ENCODE measurements at places on chromosomes 1 and 21.

DNA sequence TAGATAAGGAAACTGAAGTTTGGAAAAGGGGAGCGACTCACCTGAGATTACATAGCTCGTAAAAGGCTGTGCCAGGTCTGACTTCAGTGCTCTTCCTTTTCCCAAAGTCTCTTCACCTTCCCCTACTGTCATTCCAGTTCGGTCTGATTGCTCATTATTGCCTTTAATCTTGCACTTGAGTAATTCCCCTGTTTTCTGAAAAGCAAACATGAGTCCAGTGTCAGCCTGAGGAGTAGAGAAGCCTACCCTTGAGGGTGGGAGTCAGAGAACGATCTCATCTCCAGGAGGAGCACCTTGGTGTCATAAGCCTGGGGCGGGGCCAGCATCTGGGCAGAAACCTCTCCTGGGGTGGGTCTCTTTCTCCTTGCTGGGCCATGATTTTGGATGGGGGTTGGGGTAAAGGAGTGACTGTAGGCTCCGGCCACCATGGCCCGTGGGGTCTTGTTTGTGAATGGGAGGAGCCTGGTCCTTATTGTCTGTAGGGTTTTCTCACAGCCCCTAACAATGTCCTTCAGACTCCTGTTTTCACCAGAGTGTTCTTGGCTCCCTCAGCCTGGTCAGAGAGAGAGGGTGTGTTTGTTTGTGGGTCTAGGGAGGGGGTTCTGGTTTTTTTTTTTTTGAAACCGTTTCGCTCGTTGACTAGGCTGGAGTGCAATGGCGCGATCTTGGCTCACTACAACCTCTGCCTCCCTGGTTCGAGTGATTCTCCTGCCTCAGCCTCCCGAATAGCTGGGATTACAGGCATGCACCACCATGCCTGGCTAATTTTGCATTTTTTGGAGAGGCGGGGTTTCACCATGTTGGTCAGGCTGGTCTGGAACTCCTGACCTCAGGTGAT lies 6.0 kb downstream of the VANGL2 start:
- DNase-seq: no peak

DNA sequence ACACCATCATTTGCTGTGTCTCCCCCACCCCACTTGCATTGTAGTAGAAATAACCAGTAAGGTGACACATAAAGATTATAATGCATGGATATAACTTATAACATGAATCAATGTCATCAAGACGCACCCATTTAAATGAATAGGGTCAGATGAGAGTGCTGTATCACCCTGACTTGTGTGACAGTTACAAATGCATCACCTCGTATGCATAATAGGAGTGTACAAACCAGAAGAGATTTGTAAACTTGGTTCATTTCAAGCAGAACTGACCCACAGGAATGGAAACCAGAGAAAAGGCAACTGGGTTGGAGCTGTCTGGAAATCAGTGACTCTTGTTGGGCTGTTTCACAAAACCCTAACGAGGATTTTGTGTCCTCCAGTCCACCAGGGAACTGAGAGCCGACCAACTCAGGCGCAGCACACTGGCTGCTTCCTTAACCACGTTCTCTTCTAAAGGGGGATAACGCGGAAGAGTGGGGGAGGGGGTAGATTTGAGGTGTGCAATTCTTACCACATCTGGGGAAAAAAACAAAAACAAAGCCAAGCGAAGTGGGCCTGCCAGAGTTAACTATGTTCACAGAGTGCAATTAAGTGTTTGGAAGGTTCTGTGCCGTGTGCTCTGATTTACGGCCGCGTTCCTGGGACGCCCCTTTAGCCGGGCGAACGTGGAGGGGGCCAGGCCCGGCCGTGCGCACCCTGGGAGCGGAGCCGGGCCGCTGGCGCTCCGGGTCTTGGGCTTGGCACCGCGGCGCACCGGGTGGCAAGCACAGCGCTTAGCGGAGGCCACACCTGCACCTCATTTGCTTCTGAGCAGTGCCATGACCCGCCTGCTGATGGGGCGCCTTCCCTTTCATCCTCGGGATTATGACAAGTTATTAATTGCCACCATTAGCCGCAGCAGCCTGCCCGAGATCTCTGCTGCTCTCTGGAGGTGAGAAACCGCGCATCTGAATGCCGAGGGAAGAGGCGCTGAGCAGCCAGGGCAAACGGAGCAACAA lies 248.8 kb upstream of the FOXD3 start:
- DNase-seq: no peak

DNA sequence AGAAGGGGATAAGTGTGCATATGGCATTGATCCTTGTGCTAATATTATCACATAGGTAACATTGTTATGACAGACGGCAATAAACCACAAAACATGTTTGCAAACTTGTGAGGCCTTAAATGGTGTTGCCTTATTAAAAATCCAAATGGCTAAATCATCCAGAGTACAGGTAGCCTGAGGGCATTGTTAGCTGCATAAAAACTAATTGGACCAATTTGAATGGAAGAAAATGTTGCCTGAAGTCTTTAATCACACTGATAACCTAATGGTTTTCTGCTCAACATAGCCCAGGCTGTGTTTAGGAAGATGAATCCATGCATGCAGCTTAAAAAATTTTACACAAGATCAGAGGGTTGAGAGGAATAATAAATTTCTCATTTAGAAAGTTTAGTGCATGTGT lies 19.4 kb upstream of the LRRC53 start:
- no peak for DNase-seq

DNA sequence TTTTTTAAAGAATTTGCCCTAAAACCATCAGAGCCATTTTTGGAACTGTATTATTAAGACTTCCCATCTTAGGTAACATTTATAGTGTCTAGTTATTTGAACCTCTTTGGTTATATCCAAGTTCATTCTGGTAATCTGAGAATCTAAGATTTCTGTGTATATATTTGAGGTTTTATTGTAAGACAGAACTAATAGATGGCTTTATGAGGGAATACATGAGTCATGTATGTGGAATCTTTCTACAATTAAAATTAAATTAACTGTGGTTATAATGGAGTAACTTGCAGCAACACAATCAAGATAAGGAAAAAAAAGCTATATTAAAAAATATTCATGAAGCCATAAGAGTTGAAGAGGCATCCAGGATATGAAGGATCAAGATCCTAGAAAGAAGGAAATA lies 92.1 kb downstream of the UBE2U start:
- no peak for DNase-seq

- no peak for DNase-seq
These were observed 21.4 kb downstream of the GNB1 start for GRCh38 chr1:1869469-1869868.

Data from HTR-8/SVneo (cell line).